ENCODE measurements at places on chromosomes 4 and X.

DNA sequence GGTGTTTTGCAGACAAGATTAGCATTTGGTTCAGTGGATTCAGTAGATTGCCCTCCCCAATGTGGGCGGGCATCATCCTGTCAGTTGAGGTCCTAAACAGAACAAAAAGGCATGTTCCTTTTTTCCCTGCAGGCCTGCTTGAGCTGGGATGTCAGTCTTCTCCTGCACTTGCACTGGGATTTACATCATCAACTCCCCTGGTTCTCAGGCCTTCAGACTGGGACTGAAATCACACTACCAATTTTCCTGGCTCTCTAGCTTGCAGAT is 278.9 kb upstream of the FTHL17 start:
- no peak for DNase-seq

- no peak for DNase-seq
Observed at GRCh38 chrX:154441984-154442707, 1.8 kb upstream of the FAM50A start.

DNA sequence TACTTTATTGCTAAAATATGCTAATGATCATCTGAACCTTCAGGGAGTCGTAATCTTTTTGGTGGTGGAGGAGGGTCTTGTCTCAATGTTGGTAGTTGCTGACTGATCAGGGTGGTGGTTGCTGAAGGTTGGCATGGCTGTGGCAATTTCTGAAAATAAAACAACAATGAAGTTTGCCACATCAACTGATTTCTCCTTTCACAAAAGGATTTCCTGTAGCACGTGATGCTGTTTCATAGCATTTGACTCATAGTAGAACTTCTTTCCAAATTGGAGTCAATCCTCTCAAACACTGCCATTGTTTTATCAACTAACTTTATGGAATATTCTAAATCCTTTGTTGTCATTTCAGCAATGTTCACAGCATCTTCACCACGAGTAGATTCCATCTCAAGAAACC is 19.3 kb downstream of the DDIT4L start:
- DNase-seq = no peak

DNA sequence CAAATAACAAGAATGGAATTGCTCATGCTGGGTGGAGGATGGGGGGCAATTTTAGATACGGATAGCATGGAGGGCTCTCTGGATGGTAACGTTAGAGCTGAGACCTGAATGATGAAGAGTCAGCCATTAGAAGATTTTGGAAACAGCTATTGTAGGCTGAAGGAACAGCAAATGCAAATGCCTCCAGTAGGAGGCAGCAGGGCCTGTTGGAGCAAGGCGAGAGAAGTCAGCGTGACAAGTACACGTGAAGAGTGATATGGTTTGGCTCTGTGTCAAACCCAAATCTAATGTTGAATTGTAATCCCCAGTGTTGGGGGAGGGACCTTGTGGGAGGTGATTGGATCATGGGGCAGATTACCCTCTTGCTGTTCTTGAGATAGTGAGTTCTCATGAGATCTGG is 59.3 kb upstream of the SOD3 start:
- DNase-seq = no peak

DNA sequence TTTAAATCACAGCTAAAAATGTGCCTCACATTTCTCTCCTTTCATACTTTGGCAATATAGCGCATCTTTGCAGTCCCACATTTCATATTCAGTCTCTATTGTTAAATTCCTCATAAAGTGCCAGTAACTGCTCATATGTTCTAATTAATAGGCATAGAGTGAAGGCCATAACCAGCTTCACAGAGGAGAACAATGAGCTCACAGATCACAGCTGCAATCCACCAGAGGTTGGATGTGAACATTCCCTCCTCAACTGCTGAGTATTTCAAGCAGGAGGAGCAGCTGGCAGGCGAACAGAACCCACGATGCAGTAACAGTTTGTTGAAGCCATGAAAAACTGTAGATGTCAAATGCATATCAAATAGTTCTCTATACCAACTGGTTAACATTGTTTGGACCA is 2088.7 kb upstream of the AGA start:
- DNase-seq = no peak

GRCh38 chrX:148310426-148311165 is 189.8 kb upstream of the AFF2 start:
- DNase-seq = no peak

- no peak for DNase-seq
Observed at GRCh38 chr4:145406970-145407369, 74.7 kb upstream of the SMAD1 start.

DNA sequence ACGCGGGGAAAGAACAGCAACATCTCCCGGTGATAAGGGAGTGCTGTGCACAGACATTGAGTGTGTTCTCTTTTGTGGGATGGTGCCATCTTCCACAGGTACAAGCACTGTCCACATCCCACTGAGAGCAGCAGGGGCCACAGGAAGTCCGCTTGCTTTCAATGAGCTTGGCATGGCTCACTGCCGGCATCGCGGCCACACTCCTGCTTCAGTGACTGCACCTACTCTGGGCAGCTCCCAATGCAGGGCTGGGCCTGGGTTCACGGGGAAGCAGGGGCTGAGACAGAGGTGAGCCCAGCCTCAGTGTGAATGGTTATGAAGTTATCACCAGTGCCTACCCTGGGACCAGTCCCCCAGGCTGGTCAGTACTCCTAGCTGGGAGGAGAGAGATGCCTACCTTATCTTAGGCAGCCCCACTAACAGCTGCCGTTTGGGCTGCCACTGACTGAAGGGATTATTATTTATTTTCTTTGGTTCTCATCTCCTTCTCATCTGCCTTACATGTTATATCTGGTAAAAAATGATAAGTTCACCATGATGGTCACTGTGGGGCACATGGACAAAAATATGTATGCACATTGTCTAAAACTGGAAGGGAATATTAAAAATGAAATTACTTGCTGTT is 99.2 kb downstream of the MGST2 start:
- DNase-seq = no peak

GRCh38 chr4:85675076-85676049 is 200.4 kb downstream of the ARHGAP24 start:
- no peak for DNase-seq

- no peak for DNase-seq
Observed at GRCh38 chrX:150513544-150513943, 54.9 kb upstream of the MTM1 start.

- no peak for DNase-seq
Observed at GRCh38 chr4:176988226-176988625, 195.5 kb upstream of the VEGFC start.

DNA sequence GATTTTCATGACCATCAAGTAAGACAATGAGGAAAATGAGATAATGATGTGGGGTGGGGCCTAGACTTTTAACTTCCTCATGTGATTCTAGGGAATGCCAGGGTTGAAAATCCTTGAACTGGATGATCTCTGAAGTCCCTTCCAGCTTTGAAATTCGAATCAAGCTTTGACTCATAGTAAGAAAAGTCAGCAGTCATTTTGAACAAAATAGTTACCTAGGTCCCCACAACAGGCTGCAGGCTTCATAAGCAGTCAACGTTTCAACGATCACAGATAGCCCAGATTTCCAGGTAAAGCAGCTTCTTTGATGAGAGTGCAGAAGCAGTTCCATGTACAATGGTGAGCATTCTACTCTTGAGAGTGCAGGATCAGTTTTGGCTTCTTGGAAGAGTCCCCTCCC is 93.7 kb downstream of the GRIA3 start:
- no peak for DNase-seq

DNA sequence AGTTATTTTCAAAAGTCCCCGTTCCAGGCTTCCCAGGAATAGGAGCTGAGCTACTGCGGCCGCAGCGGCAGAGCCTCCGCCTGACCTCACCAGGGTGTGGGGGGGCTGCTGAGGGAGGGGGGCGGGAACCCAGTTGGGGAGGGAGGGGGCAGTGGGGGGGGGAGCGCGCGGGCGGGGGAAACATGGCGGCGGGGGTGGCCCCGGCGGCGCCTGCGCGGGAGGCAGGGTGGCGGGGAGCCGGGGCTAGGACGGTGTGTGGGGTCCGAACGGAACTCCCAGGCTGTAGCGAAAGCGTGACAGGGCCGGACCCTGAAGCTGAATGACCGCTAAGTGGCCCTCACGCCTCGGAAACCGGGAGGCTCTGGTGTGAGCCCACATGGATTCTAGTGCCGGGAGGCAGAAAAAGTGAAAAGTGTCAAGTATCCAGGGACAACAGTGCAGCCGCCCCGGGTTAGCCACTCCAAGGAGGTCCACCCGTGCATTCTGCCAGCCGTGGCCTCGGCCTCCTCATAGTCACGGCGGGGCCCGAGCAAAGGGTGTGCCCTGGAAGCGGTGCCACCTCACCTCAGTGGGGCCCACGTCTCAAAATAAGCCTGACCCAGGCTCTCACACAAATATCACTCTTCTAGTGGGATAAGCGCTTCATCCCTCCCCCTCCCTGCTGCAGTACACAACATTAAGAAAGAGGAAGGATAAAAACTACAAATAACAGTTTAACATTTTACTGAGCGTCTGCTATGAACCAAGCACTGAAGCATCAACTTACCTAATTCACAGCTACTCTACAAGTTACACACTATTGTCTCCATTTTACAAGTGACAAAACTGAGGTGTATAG is at the start of gene KLHL13:
Gene KLHL13, minus strand, starts transcription at position 98 of the 838 bp plus-strand sequence. CDS start 88,337 bp downstream, outside the sequence.
- DNase-seq = no peak

GRCh38 chrX:9606971-9607370 is 142.1 kb downstream of the TBL1X start:
- no peak for DNase-seq

- DNase-seq = no peak
Observed at GRCh38 chr4:176568238-176568637, 224.5 kb downstream of the VEGFC start.

DNA sequence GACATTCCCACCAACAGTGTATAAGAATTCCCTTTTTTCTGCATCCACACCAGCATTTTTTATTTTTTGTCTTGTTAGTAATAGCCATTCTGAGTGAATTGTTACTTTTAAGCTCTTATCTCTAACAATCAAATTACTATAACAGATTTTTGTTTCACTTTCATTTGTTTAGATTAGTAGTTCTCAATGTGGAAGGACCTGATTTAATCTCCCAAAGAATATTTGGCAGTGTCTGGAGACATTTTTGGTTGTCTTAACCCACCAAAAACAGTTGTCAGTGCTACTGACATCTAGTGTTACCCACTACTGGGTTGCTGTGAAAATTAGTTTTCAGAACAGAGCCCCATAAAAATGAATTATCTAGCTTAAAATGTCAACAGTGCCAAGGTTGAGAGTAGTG is 37.9 kb downstream of the RUFY3 start:
- DNase-seq = no peak

- DNase-seq = no peak
Observed at GRCh38 chr4:64713256-64713840, 304.1 kb upstream of the TECRL start.

DNA sequence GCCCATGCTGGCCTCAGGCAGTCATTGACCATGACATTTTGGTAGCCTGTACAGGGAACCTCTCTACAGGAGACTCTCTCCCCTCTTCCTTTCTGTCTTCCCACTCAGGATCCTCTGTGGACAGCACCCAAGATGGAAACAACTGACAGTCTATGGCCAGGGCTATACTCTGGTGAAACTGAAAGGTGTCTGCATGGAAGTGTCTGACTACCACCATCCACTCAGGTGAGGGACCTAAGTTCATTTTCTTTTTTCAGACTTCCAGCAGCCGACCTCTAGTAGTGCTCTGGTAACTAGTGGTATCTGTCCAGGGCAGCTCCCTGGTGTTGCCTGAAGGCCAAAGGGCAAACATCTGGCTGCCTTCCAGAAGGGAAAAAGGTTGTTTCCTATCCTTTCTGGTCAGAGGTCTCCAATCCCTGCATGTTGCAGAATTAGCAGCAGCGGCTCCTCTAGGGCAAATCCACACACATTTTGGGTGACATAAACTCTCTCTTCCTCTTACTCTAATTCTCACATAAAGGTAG is 804.5 kb downstream of the C4orf33 start:
- no peak for DNase-seq

DNA sequence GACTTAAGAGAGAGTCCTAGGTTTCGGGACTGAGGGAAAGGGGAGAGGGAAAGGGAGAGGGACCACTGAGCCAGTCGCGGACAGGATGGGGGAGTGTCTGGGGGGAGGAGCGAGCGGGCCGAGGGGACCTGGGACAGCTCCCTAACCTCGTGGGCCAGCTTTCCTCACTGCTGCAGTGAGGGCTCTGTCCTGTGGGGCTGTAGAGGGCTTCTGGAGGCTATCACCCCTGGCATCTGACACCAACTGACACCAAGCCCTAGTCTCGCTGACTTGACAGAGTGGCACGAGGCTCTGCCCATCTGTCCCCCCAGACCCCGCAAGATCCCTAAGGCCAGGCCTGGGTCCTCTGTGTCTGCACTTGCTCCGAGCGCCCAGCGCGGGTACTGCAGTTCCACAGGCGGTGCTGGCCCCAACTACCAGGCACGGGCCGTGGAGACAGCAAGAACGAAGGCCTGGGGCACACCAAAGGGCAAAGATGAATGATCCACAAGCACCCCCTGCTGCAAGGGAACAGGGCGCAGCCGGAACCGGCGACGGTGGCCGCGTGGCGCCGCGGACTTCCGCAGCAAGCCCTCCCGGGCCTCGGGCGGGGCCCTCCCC is 465 bp downstream of the HAUS7 start:
- no peak for DNase-seq
